Stimulated activated CD8-positive, alpha-beta memory T cell treated with anti-CD3 and anti-CD28 coated beads, Interleukin-15, amount 100 ng/mL, for 4 hours (primary cell): ENCODE measurements at places on chromosomes 11 and 22.

DNA sequence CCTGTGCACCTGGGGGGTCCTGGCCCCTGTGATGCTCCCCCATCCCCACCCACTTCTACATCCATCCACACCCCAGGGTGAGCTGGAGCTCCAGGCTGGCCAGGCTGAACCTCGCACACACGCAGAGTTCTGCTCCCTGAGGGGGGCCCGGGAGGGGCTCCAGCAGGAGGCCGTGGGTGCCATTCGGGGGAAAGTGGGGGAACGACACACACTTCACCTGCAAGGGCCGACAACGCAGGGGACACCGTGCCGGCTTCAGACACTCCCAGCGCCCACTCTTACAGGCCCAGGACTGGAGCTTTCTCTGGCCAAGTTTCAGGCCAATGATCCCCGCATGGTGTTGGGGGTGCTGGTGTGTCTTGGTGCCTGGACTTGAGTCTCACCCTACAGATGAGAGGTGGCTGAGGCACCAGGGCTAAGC is 20.0 kb upstream of the TALDO1 start:
- DNase-seq = no peak

DNA sequence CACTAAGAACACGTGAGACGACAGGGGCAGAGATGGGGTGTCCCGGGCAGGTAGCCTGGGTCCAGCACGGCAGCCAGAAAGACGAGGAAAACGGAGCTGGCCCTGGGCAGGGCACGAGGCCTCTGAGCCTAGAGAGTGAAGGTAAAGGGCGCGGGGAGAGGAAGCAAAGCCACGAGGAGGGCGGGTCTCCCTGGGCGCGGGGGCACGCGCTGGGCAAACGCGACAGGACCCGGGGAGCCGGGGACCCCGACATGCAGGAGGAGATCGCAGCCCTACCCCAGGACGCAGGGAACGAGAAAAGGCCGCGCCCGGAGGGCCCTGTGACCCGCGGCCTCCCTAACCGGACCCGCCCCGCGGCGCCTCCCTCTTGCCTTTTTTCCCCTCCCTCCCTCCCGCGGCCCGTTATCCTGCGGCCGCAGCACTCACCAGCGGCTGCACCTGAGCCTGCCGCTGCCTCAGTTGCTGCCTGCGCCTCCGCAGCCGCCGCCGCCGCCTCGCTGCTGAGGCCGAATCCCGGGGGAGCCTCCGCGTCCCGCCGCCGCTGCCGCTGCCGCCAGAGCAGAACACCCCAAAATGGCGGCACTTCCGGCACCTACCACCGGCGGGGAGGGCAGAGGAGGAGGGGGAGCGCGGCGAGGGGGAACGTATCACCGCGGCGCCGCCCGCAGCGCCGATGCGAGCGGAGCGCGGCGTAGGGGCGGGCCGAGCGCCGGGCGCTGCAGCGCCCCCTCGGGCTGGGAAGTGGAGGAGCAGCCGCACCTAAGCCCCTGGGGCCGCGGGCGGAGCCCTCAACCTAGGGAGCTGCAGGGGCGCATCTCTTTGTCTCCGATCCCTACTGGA is at the start of gene CELF1:
TSS of gene CELF1 (minus strand) at position 567 of the 840 bp plus-strand sequence. CDS start 53,609 bp downstream, outside the sequence.
- DNase-seq = peak; percentile 86

DNA sequence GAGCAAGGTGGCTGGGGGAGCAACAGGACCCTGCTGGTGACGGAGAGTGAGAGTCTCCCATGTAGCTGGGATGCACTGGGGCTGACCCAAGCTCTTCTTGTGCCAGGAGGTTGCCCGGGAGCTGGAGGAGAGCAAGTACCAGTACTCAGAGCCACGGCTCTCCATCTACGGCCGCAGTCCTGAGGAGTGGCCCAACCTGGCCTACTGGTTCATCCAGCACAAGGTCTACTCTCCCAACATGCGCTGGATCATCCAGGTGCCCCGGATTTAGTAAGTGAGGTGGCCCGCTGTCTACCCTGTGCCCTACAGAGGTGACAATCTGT is 40.4 kb downstream of the AMPD3 start:
- DNase-seq = no peak

DNA sequence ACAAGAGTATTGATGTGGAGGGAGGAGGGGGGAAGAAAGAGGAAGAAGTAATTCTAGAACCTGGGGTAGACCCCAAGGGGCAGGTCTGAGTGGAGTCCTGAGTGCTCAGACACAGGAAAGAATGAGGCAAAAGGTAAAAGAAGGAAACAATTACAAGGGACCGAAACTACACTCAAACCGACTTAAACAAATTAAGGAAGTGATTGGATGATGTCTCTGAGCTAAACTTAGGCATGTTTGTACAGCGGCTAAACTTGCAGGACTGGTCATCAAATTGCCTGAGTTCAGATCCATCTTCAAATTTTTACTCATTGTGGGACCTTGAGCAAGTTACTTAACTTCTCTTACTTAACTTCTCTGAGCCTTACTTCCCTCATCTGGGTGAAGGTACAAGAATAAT is 86.3 kb upstream of the LRRC55 start:
- DNase-seq = no peak

GRCh38 chr11:75154646-75155569 is 4.0 kb downstream of the SLCO2B1 start:
- no peak for DNase-seq

DNA sequence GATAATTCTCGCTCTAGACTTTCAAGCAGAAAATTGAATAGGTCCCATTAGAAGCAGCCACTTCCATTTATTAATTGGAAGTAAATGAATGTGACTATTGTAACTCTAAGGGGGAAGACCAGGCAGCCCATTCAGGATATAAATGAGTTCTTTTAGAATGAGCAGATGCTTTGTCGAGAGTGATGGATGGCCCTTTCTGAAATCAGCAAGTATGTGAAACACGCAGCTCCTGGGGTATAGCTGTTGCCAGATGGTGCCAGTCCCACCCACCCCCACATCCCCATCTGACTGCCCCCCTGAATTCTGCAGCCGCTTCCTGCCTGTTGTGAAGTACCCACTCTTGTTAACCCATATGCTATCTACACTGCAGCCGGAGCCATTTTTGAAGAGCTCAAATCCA is 3.7 kb downstream of the SLC15A3 start:
- DNase-seq = no peak

- DNase-seq = no peak
These were observed 102.2 kb downstream of the BRD1 start for GRCh38 chr22:49725516-49725915.

- DNase-seq = no peak
These were observed 50.9 kb upstream of the CDON start for GRCh38 chr11:126113515-126113957.

DNA sequence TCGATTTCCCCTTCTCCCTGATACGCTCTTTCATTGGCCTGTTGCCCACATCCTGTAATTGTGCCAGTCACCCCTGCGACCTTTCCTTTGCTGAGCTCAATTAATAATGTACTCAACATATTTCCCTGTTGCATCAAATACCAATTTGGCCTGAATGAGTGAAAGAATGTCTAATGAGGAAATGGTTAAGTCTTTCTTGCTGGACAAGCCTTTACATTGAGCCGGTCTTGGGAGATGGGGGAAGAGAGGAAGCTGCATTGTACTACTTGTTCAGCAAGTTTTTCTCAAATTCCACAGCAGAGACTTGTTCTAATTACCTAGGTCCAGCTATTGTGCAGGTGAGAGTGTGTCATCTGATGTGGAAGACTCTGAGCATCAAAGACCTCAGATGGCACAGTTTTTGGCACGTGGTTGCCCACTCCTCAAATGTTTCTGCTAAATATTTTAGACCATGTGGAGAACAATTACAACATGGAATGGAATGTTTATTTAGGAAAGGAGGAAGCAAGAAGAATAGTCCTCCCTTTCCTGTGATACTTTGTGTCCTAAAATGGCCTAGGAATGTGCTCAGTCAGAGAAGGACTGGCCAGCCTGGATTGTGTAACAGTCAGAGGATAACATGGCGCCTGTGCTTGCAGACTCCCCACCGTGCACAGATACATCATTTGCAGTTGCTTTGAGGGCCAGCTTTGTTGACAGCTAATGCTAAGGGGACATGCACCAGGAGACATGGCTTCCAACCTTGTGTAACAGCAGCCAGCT is 129.5 kb upstream of the E2F8 start:
- DNase-seq = no peak

DNA sequence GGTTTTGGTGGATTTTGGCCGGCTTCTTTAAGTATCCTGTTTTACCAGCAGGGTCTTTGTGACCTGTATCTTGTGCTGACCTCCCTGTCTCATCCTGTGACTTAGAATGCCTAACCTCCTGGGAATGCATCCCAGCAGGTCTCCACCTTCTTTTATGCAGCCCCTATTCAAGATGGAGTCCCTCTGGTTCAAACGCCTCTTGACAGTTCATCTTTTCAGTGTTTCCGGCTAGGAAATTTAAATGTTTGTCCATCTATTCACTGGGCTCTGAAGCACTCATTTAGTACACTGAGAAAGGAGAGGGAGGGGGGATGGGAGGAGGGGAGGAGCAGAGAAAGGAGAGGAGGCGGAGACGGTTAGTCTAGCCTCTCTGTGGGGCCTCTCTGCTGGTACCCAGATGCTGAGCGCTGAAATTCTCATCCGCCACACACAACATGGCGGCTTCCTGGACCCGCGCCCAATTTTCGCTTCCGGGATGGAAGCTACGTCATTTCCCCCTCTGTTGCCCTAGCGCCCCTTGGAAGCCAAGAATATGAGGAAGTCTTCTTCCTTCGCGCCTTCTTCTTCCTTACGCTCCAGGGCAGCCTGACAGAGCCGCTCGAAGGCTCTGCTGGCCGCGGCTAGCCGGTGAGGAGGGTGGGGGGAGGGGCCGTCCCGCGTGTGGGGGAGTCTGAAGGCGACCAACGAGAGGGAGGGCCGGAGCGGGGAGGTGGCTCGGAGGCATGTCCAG is 69.0 kb upstream of the SYT13 start:
- DNase-seq = peak; percentile 71

- no peak for DNase-seq
These were observed 26.2 kb upstream of the PARVG start for GRCh38 chr22:44154436-44154942.

- no peak for DNase-seq
These were observed 1.9 kb upstream of the RAB6A start for GRCh38 chr11:73762732-73763131.

DNA sequence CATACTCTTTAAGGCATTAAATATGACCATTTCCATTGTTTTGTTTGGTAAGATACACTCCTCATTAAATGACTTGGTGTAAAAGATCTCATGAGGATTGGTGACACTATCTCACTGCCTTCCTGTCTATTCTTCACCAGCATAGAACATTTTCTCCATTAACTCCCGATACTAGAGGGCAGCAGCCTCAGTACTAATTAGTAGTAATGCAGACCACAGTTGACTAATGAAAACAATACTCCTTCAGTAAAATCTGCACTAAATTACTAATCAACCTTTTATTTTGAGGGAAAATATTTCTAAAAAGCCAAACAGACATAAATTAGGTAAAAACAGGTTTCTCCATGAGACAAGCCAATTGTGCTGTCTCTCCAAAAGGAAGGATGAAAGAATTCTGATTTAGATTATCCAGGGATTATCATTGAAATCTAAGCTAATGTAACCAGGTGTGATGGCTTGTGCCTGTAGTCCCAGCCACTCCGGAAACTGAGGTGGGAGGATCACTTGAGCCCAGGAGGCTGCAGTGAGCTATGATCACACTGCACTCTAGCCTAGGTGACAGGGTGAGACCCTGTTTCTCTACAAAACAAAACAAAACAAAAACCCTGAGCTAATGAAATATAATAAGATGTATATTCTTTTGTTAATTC is 9.4 kb downstream of the PGM2L1 start:
- DNase-seq = no peak

- no peak for DNase-seq
These were observed 106.6 kb downstream of the PRR5L start for GRCh38 chr11:36402568-36403170.

- no peak for DNase-seq
These were observed 28.3 kb upstream of the USP47 start for GRCh38 chr11:11813288-11813962.

DNA sequence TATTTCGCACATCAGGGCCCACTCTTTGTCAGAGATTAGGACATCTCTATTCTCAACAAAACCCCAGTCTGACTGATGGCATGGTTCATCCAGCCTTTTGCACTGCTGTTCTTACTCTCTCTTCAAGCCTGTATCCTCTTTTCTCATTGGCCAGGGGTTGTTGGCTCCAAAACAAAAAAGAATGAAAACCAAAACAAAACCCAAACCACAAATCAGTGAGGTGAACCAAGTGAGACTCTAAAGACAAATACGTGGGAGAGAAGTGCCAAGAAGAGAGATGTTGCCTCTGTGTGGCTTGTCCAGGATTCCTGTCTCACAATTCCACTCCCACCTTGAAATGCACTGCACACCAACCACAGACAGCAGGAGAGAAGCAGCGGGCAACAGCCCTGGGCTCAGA is 278.9 kb upstream of the NARS2 start:
- DNase-seq = no peak

GRCh38 chr11:76824980-76825725 is 35.6 kb upstream of the ACER3 start:
- DNase-seq = no peak

GRCh38 chr11:96254087-96254486 is 88.9 kb downstream of the MAML2 start:
- no peak for DNase-seq

DNA sequence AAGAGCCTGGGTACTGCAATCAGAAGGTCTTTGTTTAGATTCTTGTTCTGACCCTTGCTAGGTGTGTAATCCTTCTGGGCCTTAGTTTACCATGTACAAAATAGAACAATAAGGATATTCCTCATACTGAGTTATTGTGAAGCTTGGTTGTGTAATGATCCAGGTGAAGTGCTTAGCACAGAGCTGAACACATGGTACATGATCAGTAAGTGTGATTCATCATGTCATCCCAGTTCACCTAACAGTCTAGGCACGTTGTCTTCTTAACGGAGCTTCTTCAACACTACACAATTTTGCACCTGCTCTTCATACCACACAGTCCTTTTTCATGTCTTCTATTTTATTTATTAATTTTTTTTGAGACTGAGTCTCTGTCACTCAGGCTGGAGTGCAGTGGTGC is 234.3 kb upstream of the TENM4 start:
- DNase-seq = no peak

DNA sequence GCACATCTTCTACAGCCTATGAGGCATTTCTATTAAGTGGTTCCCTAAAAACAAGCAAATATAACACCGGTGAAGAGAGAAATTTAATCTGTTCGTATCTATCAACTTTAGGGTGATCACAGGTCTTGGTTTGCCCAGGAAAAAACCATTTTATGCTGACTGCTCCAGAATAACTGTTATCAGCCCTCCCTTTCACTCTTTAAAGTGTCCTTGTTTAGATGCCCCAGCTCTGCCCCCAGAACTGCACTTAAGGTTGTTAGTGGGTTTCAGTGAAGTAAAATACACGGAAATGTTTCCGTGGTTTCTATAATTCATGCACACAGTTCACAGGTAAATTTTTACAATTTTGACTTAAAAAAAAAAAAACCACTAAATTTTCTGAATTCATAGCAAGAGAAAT is 70.0 kb downstream of the NARS2 start:
- no peak for DNase-seq

GRCh38 chr11:14125529-14125928 is 163.0 kb downstream of the SPON1 start:
- no peak for DNase-seq

- no peak for DNase-seq
These were observed 574.7 kb downstream of the TBC1D22A start for GRCh38 chr22:47337161-47337621.
